Hippocampal formation (tissue), 2 donors: ENCODE measurements at places on chromosomes 16 and 17.

DNA sequence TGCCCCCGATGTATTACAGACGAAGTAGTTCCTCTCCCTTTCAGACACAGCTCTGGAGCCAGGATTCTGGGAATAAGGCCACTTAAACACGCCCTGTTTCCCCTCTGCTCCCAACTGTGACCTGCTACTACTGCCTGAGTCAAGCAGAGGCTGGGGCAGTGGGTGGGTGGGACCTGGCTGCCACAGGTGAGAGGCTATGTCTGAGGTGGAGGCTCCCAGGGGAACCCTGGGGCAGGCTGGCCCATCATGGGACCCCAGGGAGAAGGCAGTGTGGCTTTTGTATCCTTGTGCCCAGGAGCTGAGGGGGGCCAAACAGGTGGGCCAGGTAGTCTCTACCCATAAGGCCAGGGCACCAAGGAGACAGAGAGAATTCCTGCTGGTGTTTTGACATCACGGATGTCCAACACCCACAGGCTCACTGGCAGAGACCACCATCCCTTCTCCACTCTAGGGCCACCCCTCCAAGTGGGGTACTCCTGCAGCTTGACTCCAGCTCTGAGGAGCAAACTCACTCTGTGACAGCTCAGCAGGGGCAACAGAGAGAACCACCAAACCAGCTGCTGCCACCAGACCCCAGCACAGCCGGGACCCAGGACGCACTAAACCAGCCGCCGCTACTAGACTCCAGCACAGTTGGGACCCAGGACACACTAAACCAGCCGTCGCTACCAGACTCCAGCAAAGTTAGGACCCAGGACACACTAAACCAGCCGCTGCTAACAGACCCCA is 105.3 kb upstream of the SMURF2 start:
- no peak for DNase-seq

DNA sequence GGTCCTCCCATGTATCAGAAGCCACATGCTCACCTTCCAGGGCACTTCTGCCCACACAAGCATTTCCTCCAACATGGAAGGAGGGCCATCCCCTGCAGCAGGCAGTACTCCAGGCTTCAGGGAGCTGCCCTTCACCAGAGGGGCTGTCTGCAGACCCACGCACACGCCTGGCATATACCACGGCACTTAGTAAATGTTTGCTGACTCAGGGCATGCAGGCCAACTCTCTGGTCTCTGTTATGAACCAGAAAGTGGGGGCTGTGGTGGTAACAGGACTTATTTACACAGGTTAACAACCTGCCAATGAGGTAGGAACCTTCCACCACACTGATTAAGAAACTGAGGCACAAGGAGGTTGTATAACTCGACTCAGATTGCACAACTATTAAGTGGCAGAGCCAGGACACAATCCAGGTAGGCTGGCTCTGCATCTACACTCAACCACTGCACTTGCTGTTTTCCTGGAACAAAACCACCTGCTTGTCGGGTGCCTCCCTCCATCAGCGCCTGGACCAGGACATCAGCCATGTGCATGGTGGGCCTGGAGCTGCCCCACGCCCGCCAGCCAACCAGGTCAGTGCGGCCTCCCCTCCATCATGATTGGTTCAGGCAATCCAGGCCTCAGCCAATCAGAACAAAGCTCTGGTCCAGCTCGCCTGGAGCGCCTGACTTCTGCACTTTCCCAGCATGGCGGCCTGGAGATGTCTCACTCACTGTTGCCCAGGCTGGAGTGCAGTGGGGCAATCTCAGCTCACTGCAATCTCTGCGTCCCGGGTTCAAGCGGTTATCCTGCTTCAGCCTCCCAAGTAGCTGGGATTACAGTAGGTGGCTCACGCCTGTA is 19.2 kb downstream of the ACTG1 start:
- no peak for DNase-seq

DNA sequence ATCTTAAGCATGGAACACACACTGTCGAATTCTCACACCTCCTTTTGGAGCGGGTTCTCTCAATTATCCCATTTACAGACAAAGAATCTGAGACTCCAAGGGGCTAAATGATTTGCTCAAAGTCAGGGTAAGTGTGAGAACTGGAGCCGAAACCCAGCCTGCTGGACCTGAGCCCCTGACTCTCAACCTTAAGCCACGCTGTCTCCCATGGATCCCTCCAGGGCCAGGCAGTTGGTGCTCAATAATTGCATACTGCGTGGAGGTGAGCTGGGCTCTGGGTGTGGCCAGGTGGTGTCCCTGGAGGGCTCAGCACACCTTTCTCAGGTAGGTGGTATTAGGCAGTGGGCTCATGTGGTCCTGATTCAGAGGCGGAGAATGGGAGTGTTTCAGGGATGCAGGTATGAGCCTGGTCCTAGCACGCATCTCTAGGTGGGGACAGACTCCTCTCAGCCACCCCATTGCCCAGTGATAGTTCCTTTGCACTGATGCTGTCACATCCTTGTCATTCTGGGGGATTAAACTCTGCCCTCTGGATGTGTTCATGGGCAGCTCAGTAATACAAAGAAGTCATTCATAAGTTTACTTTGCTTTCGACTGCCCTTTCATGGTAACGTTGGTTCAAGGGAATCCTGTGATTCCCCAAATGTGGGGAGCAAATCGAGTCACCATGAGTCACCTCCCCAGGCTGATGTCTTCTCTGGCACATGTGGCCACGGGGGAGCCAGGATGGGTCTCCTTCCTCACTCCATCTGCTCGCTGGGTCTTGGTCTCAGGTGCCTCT is 399.5 kb upstream of the TNRC6C start:
- DNase-seq: no peak

GRCh38 chr16:2455081-2455845 is 4.6 kb upstream of the TEDC2 start:
- DNase-seq: no peak

DNA sequence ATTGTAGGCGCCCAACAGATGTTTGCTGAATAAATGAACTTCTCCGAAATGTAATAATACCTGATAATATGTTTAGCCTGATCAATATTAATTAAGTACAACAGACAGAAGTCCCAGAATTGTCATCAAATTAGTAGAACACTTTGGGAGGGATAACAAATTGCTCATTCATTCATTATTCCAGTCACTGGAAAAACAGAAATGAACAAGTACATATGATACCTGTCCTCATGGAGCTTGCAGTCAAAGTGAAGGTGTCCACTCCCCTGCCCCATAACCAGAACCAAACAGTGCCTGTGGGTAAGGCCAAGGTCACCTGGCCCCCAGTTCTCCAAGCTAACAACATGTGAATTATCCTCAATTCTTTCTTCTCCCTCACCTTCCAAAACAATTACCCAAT is 42.8 kb downstream of the MYO1D start:
- DNase-seq: no peak

DNA sequence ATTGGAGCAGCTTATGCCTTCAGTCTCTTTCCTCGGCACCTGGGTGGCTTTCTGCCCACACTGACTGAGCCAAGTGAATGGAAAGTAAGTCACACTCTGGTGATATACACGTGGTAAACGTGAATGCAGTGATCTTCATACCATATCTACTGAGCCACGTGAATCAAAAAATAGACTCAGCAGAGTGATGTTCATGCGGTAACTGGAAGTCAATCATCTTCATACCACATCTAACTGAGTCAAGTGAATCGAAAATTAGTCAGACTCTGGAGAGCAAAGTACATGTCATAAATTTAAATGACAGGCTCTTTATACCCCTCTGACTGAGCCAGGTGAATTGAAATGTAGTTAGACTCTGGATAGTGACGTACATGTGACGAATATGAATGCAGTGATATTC is 47.1 kb upstream of the ARL4D start:
- no peak for DNase-seq

- DNase-seq: peak; percentile 7
Observed at GRCh38 chr17:67293251-67294203, 48.5 kb upstream of the HELZ start.

GRCh38 chr17:74792586-74793105 is 16.5 kb upstream of the NAT9 start:
- DNase-seq: no peak

DNA sequence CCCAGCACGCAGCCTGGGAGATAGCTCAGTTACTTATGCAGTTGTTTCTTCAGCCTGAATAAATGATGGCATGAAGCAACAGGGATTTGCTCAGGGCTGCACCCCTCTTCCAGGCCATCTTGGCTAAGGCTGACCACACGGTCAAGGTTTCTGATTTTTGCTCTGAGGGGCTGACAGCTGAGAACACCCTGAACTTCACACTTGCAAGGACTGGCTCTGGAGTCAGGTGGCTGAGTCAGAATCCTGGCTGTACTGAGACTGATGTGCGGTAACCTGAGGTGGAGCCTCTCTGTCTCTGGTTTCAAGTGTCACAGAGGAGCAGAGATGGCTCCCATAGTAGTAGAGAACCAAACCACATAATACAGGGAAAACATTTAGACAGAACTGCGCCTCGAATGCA is 4.8 kb downstream of the MTHFSD start:
- no peak for DNase-seq

GRCh38 chr16:88844419-88845036 is 12.2 kb downstream of the GALNS start:
- no peak for DNase-seq

DNA sequence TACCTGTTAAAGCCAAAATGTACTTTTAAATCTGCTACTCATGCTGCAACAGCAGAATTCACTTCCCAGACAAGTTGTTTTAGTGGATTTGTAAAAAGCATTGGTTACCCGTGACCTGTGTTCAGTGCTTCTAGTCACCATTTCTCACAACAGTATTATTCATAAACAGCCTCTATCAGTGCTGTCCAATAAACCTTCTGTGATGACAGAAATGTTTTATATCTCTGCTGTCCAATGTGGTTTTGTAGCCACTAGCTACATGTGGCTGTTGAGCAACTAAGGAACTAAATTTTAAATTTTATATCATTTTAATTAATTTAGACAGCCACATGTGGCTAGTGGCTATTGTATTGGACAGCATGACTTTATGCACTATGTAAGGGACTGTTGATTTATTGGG is 12.6 kb downstream of the MAP3K3 start:
- no peak for DNase-seq

- no peak for DNase-seq
Observed at GRCh38 chr17:65470783-65471182, 90.7 kb downstream of the AXIN2 start.

- no peak for DNase-seq
Observed at GRCh38 chr16:2532494-2533141, 1.4 kb upstream of the CEMP1 start.

GRCh38 chr17:35560703-35561102 is at the start of gene SLFN14:
SLFN14 (minus strand) TSS chr17:35560819; CDS start chr17:35558062, 2,757 bp downstream.
- no peak for DNase-seq

DNA sequence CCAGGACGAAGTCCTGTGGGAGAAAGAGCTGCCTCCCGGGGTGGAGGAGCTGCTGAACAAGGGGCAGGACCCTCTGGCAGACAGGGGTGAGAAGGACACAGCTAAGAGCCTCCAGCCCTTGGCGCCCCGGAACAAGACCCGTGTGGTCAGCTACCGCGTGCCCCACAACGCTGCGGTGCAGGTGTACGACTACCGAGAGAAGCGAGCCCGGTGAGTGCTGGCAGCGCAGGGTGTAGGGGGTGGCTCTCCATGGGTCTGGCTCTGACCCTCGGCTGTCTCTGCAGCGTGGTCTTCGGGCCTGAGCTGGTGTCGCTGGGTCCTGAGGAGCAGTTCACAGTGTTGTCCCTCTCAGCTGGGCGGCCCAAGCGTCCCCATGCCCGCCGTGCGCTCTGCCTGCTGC is 21.4 kb downstream of the MVP start:
- no peak for DNase-seq

DNA sequence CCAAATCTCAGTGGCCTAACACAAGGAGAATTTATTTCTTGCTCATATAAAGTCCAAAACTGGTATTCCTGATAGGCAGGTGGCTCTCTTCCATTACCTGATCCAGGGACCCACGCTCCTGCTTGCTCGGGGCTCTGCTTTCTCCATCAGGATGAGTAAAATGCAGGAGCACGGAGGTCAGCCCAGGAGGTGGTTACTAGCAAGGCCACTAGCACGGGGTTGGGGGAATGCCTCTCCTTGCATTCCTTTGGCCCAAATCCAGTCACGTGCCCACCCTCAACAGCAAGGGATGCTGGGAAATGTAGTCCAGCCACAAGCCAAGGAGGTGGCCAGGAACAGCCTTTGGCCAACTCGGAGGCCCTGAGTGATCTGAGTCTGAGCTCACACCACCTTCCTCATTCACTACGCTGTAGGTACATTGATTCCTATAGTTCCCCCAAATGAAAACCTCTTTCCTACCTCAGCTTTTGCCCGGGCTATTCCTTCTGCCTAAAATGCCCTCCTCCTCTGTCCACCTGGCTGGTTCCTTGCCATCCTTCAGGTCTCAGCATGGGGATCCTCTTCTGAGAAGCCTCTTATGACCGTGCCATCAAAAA is 38.3 kb upstream of the HAPSTR1 start:
- peak; percentile 5 for DNase-seq

- DNase-seq: no peak
Observed at GRCh38 chr16:1065469-1066128, 6.9 kb upstream of the SSTR5 start.

DNA sequence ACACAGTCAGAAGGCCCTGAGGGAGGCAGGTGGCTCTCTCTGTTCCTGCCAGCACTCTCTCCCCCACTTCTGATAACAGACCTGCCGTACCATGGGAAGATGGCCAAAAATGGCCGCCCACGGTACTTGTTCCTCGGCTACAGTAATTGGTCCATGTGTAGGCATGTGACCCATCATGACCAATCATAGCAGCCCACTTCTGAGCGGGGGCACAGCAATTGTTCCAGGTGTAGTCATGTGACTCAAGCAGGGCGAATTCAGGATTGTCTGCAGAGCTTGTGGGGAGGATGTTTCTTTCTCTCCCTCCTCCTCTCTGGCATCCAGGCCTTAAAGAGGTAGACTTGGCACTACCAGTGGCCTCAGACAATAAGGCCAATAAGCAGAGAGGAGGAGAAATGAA is 250.4 kb downstream of the MRTFB start:
- no peak for DNase-seq

DNA sequence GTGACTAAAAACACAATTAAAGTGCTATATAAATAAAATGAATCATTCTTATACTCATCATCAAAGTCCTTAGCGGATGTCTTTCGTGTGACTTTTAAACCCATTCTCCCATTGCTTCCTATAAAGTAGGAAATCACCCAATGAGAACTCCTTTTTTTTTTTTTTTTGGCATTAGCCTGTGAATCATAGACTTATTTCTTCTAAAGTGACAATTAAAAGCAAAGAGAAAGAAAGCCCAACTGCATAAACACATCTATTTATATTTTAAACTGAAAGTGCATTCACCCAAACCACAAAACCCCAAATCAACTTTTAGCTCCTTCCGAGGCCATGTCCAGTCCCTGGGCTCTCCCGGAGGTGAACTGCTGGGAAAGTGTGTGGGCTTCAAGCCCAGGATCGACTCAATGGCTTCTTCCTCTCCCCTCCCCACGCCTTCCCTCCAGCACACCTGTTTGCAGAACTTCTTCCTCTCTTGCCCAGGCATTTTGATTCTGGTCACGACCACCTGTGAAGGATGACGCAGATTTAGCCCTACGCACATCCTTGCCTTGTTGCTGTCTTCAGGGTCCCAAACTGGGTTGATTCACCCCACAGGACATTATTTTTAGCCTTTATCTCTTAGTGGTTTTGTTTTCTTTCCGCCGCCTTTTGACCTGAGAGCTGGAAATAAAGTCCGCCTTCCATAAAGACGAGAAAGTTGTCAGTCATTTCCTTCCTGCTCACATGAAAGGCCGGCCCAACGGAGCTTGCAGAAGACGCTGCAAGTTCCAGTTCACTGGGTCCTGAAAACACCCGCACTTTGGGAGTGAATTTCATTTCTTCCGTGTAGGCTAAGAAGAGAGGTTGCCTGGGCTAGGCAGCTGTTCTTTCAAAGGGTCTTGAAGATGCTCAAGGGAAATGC is 166.8 kb downstream of the MAP2K6 start:
- no peak for DNase-seq

- no peak for DNase-seq
Observed at GRCh38 chr17:9181640-9182039, 160.3 kb downstream of the NTN1 start.
